Tracheal epithelial cell (primary cell): ENCODE measurements at places on chromosomes 7 and 10. TPM values are rescaled to one million over a fixed set of nuclear protein-coding genes. Genes with fewer than 3 reads are reported as not detected.

The PRRT4 gene
- total RNA-seq, result under 0.01 and 0.85 TPM in 2 replicates

The ZNF488 gene
- 0.24 and 1.1 TPM in 2 replicates for total RNA-seq

The AKR1C8 gene
- total RNA-seq, result not detected in 2 replicates

The MKX gene
- 0.43 and 0.72 TPM in 2 replicates for total RNA-seq

The MSS51 gene
- total RNA-seq, result 0.24 and 0.85 TPM in 2 replicates

The TOMM7 gene
- total RNA-seq, result 123 and 201 TPM in 2 replicates

The GIMAP4 gene
- total RNA-seq, result 0.21 and 2.2 TPM in 2 replicates

The GPR141 gene
- total RNA-seq, result 0.24 TPM in 1 of 2 replicates, not detected in the other

The HABP2 gene
- 0.24 TPM in 1 of 2 replicates, not detected in the other for total RNA-seq

The VWDE gene
- total RNA-seq, result 1.9 and 3.6 TPM in 2 replicates

The GPER1 gene
- total RNA-seq, result 0.21 and 0.48 TPM in 2 replicates

The MYPN gene
- total RNA-seq, result under 0.01 TPM in 1 of 2 replicates, not detected in the other

The ZNF25 gene
- 5.1 and 6.4 TPM in 2 replicates for total RNA-seq

The ACTA2 gene
- 11.6 and 15.3 TPM in 2 replicates for total RNA-seq

The ABCA13 gene
- total RNA-seq, result 0.24 and 1.5 TPM in 2 replicates

The C10orf105 gene
- total RNA-seq, result not detected in 2 replicates

The SLIT1 gene
- under 0.01 TPM in 1 of 2 replicates, not detected in the other for total RNA-seq

The PANK1 gene
- total RNA-seq, result 9.4 and 17.1 TPM in 2 replicates

The EPO gene
- not detected in 2 replicates for total RNA-seq

The PCDH15 gene
- total RNA-seq, result not detected in 2 replicates

The FKBP6 gene
- not detected in 2 replicates for total RNA-seq

The KCNIP2 gene
- total RNA-seq, result not detected in 2 replicates

The TTYH3 gene
- total RNA-seq, result 16.6 and 32.5 TPM in 2 replicates

The NPY gene
- not detected in 2 replicates for total RNA-seq

The DYDC2 gene
- not detected in 2 replicates for total RNA-seq

The ATOH7 gene
- not detected in 2 replicates for total RNA-seq

The PARP12 gene
- total RNA-seq, result 14.1 and 43.4 TPM in 2 replicates

The RHOBTB1 gene
- 7.2 and 8.9 TPM in 2 replicates for total RNA-seq

The LIPK gene
- 0.43 and 0.48 TPM in 2 replicates for total RNA-seq

The EPHA1 gene
- 40.7 and 52.5 TPM in 2 replicates for total RNA-seq

The PNLIPRP1 gene
- not detected in 2 replicates for total RNA-seq

The ARL4A gene
- 23.4 and 75.5 TPM in 2 replicates for total RNA-seq

The ZNF282 gene
- total RNA-seq, result 28.9 and 32.6 TPM in 2 replicates

The CFAP43 gene
- 0.21 and 0.48 TPM in 2 replicates for total RNA-seq

The CRHR2 gene
- not detected in 2 replicates for total RNA-seq

The HOXA4 gene
- total RNA-seq, result 0.21 and 0.24 TPM in 2 replicates

The RHBDD2 gene
- 15.1 and 23.6 TPM in 2 replicates for total RNA-seq

The MKI67 gene
- 0.21 and 0.72 TPM in 2 replicates for total RNA-seq

The C10orf53 gene
- not detected in 2 replicates for total RNA-seq

The NODAL gene
- total RNA-seq, result not detected in 2 replicates

The SH3PXD2A gene
- 13.0 and 16.6 TPM in 2 replicates for total RNA-seq

The PPRC1 gene
- 12.3 and 18.5 TPM in 2 replicates for total RNA-seq

The FGFR2 gene
- 5.5 and 17.9 TPM in 2 replicates for total RNA-seq

The CDH23 gene
- total RNA-seq, result under 0.01 TPM in 1 of 2 replicates, not detected in the other

The NRAP gene
- total RNA-seq, result under 0.01 TPM in 1 of 2 replicates, not detected in the other

The MEOX2 gene
- 0.21 TPM in 1 of 2 replicates, not detected in the other for total RNA-seq

The GIMAP2 gene
- 0.24 TPM in 1 of 2 replicates, not detected in the other for total RNA-seq

The RSBN1L gene
- total RNA-seq, result 15.4 and 16.2 TPM in 2 replicates

The PTPRZ1 gene
- total RNA-seq, result 2.7 and 7.2 TPM in 2 replicates

The CALHM2 gene
- total RNA-seq, result 0.43 and 0.72 TPM in 2 replicates

The FAS gene
- total RNA-seq, result 40.1 and 46.3 TPM in 2 replicates

The PRKAR2B gene
- total RNA-seq, result under 0.01 and 0.24 TPM in 2 replicates

The RET gene
- 0.21 and 1.2 TPM in 2 replicates for total RNA-seq

The SUN3 gene
- total RNA-seq, result not detected in 2 replicates

The AGFG2 gene
- total RNA-seq, result 3.4 and 7.0 TPM in 2 replicates

The SEMA3A gene
- total RNA-seq, result 25.6 and 138 TPM in 2 replicates

The AGAP9 gene
- 1.5 and 1.9 TPM in 2 replicates for total RNA-seq
